Progenitor cell of endocrine pancreas (in vitro differentiated cells): ENCODE measurements at places on chromosomes 5 and 9. TPM values are rescaled to one million over a fixed set of nuclear protein-coding genes. Genes with fewer than 3 reads are reported as not detected.

DNA sequence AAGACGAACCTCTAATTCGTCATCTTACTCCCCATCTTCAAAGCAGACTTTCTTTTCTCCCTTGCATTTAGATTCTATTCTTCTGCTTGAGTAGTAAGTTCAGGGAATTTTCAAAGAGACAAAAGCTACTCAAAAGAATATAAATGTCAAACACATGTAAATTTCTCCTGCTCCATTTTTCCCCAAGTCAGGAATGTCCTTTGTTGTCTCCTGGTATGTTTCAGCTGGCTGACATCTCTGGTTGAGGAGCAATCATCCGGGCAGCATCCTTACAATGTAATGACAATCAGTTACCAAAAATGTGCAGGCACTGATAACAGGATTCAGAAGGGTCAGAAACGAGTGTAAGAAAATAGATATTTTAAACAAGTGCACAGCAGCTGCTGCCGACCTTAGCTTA lies 47.6 kb upstream of the PPP1R2B start:
- DNase-seq: no peak

Gene S1PR3
- 1.6 and 1.7 TPM in 2 replicates for total RNA-seq

DNA sequence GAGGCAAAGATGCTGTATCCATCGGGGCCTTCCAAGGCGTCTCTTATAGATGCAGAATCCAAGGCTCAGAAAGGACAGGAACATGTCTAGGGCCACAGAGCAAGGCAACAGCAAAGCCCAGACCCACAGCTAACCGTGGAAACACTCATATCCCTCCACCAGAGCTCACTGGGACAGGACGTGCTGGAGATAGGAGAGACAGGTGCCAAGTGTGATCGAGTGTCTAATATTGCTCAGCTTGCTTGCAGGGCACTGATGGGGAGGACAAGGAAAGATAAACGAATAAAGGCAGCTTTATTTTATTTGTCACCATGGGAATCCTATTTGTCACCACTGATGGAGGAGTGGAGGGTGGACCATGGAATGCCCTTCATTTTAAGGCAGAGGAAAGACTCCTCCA lies 44.0 kb upstream of the AKNA start:
- DNase-seq: no peak

GRCh38 chr5:111211341-111211740 lies 12.8 kb upstream of the CAMK4 start:
- DNase-seq: no peak

- DNase-seq: no peak
Measured at GRCh38 chr5:141121985-141122384, 367 bp downstream of the PCDHB4 start.

DNA sequence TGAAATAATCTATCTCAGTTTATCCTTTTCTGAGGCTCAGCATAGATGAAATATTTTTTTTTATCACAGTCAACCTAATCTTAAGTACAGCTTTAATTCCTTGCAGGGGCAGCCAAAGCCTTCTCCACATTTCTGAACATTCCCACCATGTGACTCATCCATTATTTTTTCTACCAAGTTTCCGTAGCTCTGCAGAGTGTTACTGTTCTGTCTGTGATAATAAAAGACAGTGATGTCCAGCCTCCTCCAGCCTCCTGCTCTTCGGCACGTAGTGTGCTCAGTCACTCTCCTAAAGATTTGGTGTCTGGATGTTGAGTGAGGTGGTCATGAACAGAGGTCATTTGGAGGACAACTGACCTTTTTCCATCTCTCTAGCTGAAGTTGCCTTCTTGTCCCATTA lies 338.1 kb upstream of the ADAMTS16 start:
- no peak for DNase-seq

DNA sequence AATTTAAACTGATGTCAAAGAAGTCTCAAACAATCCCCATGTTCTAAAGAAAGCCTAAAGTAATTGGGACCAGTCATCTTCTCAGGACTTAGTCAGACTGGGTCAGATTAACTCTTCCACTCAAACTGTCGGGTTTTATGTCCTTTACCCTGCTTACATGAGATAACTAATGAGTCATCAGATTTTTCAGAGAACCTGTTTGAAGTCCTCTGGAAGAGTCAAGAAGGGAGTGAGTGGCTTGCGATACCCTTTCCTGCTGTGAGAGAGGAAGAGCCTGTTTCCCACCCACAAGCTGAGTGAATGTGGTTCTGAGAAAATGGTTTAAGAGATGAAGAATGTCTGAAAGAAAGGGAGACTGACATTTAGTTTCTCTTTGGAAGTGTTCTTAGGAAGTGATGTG lies 1866.7 kb upstream of the C9orf72 start:
- DNase-seq: no peak

- no peak for DNase-seq
Measured at GRCh38 chr9:18980189-18980588, 52.8 kb downstream of the SAXO1 start.

DNA sequence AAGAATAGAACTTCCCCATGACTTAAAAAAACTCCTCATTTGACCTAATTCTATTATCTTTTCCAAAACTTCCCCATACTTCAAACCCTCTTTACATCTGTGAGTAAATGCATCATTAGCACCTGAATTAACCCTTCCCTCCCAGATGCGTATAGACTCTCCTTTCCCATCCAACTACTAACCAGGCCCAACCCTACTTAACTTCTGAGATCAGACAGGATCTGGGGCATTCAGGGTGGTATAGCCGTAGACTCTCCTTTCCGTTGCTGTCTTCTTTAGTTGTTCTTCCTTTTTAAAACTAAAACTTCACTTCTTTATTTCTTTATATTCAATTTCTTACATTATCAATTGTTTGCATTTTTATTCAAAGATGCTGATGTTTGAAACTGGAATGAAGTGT lies 165.2 kb downstream of the SLCO4C1 start:
- DNase-seq: no peak

GRCh38 chr5:179766021-179766725 lies 27.6 kb upstream of the LTC4S start:
- DNase-seq: no peak

Gene DOK3
- total RNA-seq: 11.6 and 13.7 TPM in 2 replicates

Gene SH3RF2
- 16.7 and 17.6 TPM in 2 replicates for total RNA-seq

- DNase-seq: no peak
Measured at GRCh38 chr5:179302499-179303185, 42.6 kb downstream of the ADAMTS2 start.

GRCh38 chr9:28956116-28956880 lies 1383.0 kb upstream of the C9orf72 start:
- DNase-seq: no peak

- no peak for DNase-seq
Measured at GRCh38 chr9:36798350-36799065, 225.8 kb downstream of the MELK start.

DNA sequence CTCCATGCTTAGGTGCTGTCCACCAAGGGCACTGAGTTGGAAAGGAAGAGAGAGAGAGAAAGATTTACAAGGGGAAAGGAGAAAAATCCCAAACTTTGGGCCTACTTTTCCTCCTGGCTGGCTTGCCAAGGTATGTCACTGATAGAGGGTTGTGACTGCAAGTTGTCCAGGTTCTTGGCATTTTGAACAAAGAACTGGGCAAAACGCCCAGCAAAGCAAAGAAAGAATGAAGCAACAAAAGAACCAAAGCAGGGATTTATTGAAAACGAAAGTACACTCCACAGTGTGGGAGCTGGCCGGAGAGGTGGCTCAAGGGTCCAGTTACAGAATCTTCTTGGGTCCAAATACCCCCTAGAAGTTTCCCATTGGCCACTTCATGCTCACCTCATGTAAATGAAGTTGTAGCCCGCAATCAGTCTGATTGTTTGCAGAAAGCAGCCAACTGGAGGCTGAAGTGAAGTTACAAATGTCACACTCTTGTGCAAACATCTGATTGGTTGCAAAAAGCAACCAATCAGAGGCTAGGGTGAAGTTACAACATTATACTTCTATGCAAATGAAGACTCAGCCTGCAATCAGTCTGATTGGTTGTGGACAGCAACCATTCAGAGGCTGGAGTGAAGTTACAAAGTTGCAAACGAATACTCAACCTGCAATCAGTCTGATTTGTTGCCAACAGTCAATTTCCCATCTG lies 263.5 kb downstream of the YTHDC2 start:
- no peak for DNase-seq

GRCh38 chr9:20199111-20199510 lies 410.3 kb upstream of the SLC24A2 start:
- DNase-seq: no peak

Gene NNT
- total RNA-seq: 65.3 and 67.3 TPM in 2 replicates

DNA sequence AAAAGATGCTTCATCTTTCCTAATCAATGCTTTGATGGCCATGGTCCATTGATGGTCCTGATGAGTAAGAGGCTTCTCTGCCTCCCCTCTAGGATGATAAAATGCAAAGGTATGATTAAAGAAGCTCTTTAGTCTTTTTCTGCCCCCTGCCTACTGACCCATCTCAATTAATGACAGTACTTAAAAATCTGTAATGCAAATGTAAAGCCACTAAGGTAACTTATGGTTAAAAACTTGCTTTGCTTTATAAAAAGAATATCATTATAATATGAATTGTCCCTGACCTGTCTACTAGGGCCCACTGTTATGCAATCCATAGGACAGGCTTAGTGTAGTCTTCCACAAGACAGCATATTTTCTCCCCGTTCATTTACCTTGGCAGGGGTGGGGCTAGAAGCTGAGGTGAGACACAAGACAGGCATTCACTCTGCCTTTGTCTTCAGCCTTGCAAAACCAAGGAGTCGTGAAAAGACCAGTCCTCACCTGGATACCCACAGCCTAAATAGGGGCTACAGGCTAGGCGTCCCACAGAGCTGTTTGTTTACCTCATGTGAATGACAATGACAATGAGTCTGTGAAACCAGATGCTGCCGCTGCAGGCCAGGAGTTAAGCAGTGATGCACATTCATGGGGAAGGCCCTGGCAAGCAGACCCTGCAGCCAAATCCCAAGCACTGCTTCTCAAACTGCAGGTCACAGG lies 60.4 kb downstream of the BNC2 start:
- no peak for DNase-seq

Gene HMMR
- total RNA-seq: 13.3 and 15.0 TPM in 2 replicates

DNA sequence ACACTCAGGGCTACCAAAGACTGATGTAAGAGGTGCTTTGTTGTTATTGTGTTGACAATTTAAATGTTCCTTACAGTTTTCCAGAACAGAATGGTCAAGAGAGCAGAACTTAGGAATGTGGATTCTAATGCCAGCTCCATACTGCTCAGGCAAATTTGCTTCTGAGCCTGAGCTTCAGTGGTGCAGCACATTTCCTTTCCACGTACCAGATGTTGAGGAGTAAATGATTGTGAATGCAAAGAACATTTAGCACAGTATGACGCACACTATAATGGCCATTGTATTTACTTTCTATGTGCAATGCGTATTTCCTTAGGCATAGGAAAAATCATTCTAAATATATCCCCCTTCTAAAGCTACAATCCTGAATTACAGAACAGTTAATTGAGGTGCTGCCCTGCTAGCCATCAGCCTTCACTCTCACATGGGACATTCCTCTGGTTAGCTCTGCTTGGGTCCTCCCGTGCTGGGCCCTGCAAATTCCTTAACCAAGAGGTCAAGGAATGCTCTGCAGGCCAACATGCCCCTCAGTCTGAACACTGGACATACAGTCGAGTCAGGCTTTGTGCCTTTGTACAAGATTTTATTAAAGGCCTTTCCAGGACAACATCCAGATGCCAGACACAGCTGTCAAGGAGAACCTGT lies 21.1 kb upstream of the TMEM174 start:
- no peak for DNase-seq

GRCh38 chr9:122479062-122479461 lies 1.3 kb upstream of the OR1J1 start:
- no peak for DNase-seq

DNA sequence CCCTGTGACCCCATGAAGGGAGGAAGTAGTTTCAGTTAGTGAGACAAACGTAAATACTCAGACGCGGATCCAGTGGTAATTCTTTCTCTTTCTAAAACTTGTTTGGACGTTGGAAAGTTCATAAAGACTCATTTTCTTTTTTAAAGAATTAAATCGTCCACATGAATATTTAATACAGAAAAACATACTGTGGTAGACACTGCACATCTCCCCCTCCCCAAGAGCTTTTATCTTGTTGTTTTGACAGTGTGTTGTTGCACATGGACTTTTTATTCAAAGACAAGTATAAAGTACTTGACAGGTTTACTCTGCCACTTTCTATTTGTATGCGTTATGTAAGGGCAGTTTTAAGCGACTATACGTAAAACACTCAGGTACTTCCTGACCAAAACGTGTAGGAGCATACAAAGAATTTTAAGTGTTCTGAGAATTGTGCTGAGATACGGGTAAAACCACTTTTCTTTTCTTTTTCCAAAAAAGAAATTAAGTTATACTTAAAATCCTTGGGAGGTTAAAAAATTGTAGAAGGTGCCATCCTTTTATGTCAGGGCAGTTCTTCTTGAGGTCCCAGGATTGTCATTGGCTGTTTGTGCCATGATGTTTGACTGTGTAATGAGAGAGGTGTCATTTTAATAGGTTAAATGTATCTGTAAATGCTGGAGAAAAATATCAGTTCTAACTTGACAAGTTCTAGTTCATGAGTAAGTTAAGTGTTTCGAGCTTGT lies 1.3 kb downstream of the NIPBL start:
- DNase-seq: no peak

GRCh38 chr9:81182431-81182830 lies 506.9 kb downstream of the TLE1 start:
- no peak for DNase-seq

GRCh38 chr5:124735169-124735858 lies 11.1 kb downstream of the ZNF608 start:
- DNase-seq: peak; percentile 30

GRCh38 chr5:61423487-61424145 lies 91.6 kb downstream of the ZSWIM6 start:
- no peak for DNase-seq

Gene SHISAL2B
- 0.51 TPM in 1 of 2 replicates, not detected in the other for total RNA-seq

Gene CA9
- total RNA-seq: 0.31 and 0.49 TPM in 2 replicates

Gene SPATA31C2
- not detected in 2 replicates for total RNA-seq

- peak; percentile 72 for DNase-seq
Measured at GRCh38 chr9:122099271-122099869, 6.3 kb upstream of the TTLL11 start.

Gene FLT4
- 2.0 TPM in 2 replicates for total RNA-seq

Gene STK32A
- 1.3 and 2.4 TPM in 2 replicates for total RNA-seq

- DNase-seq: no peak
Measured at GRCh38 chr9:121369595-121370265, at the start of gene STOM. Gene STOM (minus strand): TSS chr9:121370250. CDS start chr9:121370187, 63 bp downstream.

DNA sequence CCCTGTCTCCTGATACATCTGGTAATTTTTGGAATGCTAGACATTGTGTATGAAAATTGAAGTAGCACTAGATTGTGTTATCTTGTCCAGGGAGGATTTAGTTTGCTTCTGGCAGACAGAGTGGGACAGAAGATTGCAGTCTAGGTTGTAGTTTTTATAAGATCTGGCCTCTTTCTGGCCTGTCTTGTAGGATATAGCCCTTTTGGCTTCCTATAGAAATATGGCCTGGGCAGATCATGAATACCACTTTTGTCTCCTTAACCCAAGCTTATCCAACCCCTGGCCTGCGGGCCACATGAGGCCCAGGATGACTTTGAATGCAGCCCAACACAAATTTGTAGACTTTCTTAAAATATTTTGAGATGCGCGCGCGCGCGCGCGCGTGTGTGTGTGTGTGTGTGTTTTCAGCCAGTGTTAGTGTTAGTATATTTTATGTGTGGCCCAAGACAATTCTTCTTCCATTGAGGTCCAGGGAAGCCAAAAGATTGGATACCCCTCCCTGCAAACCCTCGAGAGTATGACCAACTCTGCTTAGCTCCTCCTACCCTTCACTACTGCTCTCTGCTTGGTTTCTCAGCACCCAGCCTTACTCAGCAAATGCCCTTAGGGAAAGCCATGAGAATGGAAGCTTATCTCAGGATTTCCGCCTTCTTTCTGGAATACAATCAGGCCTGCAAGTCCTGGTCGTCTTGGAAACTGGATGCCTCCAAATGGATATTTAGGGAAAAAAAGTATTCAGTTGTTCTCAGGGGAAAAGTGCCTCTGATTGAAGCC lies 26.5 kb downstream of the ANKRD33B start:
- DNase-seq: no peak
